Neural progenitor cell (in vitro differentiated cells): ENCODE measurements at places on chromosomes 1 and 21. TPM values are rescaled to one million over a fixed set of nuclear protein-coding genes. Genes with fewer than 3 reads are reported as not detected.

Gene PAQR7
- total RNA-seq, result 1.1 and 3.7 TPM in 2 replicates

Gene DDI2
- total RNA-seq, result 23.3 and 23.8 TPM in 2 replicates

DNA sequence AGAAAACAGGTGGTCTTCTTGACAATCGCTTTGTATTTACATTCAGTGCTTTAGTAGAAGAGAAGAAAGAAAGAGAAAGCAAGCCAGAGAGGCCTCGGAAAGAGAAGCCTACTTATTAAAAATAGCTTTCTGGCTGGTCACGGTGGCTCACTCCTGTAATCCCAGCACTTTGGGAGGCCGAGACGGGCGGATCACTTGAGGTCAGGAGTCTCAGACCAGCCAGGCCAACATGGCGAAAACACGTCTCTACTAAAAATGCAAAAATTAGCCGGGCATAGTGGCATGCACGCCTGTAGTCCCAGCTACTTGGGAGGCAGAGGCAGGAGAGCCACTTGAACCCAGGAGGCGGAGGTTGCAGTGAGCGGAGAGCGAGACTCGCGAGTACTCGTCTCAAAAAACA is 1.8 kb upstream of the SLC19A2 start:
- no peak for DNase-seq

GRCh38 chr1:244496186-244496585 is 35.1 kb downstream of the CATSPERE start:
- DNase-seq, result no peak

GRCh38 chr1:13775459-13775858 is 75.5 kb downstream of the PRDM2 start:
- no peak for DNase-seq

- no peak for DNase-seq
Measured at GRCh38 chr1:83500987-83501591, 497.8 kb downstream of the TTLL7 start.

- DNase-seq, result no peak
Measured at GRCh38 chr1:231743966-231744365, 117.4 kb downstream of the DISC1 start.

GRCh38 chr1:40153073-40153770 is 8.0 kb upstream of the RLF start:
- peak; percentile 58 for DNase-seq

GRCh38 chr1:180841415-180841814 is 71.3 kb upstream of the KIAA1614 start:
- no peak for DNase-seq
